Fibroblast of mammary gland (primary cell): ENCODE measurements at places on chromosomes 16 and 17.

DNA sequence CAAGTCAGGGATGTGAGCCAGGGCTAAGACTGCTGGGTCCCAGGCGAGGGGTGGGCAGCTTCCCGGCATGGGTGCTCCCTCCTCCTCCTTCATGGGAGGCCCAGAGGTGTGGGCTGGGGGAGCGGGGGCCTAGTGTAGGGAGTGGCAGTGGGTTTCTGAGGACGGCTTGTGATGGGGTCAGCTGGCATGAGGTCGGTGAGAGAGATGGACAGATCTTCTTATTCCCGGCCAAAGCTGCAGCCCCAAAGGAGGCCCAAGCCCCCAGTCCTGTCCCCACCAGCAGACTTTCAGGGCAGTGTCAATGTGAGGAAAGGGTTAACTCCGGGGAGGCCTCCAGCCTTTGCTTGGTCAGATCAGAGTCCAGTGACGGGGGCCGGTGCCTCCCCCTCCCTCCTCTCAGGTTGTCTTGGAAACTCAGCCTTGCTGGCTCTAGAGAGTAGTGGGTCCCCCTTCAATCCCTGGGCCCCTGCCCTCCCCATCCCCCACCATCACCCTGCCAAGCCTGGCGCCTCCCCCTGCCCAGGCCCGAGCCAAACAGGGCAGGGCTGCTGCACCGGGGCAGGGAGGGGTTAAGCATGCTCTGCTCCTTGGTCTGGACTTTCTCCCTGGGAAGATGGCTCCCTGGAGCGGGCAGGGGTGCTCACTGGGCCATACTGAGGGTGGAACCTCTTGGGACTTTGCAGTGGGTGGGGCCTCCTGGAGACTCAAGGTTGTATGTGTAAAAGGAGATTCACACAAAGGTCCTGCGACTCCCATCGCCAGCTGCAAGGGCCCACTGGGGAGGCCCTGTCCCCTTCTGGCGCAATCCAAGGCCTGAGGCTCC, 12.4 kb downstream of the NAT9 start:
- DNase-seq: no peak

- peak; percentile 18 for DNase-seq
These were observed 684 bp downstream of the ZFP90 start for GRCh38 chr16:68539711-68540239.

- no peak for DNase-seq
These were observed 39.7 kb downstream of the ERCC4 start for GRCh38 chr16:13959626-13960025.

GRCh38 chr17:57125866-57126265, 40.8 kb downstream of the AKAP1 start:
- DNase-seq: no peak

DNA sequence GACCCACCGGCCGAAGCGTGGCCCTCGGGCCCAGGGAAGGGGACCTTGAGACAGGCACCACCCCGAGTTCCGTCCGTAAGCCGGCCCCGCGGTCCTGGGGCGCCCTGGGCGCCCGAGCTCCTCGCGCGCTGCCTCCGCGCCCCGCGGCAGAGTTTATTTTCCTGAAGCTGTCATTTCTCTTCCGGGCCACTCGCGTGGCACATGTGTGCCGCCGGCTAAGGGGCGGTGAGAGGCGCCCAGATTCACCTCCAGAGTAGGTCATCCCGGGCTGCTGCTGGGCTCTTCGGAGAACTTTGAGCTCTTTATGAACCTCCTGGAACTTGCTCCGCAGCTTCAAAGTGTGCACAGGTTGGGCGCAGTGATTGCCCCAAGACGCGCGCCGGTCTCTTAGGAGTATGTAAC, 489 bp downstream of the ZC3H18 start:
- no peak for DNase-seq

DNA sequence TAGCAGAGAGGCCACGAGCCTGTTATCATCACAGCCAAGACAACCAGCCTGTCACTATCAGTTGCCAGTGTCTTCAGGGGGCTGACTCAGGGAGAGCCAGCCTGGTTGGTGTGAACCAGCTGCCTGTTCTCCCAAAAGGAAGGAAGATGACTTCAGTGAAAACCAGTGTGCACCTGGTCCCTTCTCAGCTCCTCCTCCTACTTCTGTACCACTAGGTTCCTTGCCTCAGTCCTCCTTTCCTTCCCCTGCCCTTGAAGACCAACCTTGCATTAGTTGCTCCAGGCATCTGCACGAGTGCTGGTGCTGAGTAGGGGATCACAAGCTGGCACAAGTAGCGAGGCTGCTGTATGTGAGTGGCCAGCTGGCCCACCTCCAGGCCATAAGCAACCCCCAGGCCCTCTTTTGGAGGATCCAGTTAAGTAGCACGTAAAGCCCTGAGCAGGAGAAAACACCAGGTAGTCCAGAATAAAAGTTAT, 8.5 kb downstream of the TUBG1 start:
- no peak for DNase-seq

- no peak for DNase-seq
These were observed 5.9 kb downstream of the SUPT6H start for GRCh38 chr17:28667870-28668269.

- peak; percentile 75 for DNase-seq
These were observed 49.9 kb upstream of the ZNF750 start for GRCh38 chr17:82889496-82890338.

GRCh38 chr17:81217491-81217890, 5.3 kb downstream of the CEP131 start:
- no peak for DNase-seq

DNA sequence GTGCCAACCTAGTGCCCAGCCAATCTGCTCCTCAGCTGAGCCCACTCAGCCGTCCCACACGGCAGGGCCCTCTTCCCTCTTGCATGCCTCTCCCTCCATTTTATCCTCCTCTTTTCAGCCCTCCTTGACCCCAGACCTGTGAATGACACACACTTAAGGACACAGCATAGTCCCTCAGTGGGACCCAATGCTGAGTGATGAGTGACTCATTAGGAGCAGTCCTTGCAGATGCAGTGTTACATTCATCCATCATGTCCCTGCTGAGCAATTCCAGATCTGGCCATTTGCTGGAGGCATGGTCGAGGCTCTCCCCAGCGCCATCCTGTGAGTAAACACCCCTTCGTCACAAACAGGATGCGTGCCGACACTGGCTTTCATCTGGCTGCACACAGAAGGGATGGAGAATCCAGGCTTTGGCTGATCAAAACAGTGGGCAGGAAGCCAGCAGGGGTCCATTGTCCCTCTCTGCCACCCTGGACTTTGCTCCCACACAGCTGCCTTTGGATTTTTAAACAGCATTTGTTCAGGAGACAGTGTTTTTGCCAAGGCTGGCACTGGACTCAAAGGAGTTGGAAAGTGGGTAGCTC, 122.6 kb downstream of the AXIN2 start:
- peak; percentile 65 for DNase-seq

GRCh38 chr16:49355933-49356665, 17.5 kb upstream of the C16orf78 start:
- no peak for DNase-seq

DNA sequence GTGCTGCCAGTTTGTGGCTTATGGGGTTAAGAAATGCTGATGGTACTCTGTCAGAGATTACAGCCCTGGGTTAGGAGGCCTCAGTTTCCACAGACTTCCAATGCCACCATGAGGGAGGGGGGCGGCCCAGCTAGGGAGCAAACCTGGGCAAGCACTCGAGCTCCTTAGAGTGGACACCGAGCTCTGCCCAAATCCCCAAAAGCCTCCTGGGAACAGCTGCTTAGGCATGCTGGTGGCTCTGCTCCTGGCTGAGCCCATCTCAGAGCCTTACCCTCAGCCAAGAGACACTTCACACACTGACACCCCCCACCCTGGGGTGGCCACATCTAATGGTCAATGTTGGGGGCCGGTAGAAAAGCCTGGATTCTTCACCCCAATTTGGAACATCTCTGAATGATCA, 66.1 kb downstream of the C16orf78 start:
- no peak for DNase-seq

DNA sequence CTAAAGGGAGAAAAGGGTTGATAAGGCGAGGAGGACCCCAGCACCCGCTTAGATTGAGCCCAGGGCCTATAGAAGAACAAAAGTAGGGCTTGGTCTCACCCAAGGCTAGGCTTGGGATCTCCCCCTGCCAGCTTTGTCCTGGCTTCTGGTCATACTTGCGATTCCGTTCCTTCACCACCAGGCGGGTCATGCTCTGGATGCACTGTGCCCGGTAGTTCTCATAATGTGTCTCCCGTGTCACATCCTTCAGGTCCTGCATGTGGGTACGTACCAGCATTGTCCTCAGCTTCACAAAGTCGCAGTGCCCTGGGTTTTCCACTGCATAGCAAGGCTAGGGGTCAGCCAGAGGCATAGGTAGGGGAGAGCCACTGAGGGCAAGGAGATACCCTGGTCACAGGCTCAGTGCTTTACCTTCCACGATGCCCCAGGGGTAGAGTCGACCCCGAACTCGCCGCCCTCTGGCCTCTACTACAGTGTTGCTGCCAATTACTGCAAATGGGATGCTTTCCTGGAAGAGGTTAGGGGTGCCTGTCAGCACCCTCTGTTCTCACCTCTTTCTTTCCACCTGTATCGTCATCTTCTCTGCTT, 6.5 kb upstream of the MTMR4 start:
- peak; percentile 18 for DNase-seq

- DNase-seq: no peak
These were observed 10.8 kb downstream of the C16orf90 start for GRCh38 chr16:3484318-3485096.

- no peak for DNase-seq
These were observed 33.0 kb upstream of the TMEM97 start for GRCh38 chr17:28285965-28286364.
